ENCODE measurements at places on chromosomes 4 and X.

DNA sequence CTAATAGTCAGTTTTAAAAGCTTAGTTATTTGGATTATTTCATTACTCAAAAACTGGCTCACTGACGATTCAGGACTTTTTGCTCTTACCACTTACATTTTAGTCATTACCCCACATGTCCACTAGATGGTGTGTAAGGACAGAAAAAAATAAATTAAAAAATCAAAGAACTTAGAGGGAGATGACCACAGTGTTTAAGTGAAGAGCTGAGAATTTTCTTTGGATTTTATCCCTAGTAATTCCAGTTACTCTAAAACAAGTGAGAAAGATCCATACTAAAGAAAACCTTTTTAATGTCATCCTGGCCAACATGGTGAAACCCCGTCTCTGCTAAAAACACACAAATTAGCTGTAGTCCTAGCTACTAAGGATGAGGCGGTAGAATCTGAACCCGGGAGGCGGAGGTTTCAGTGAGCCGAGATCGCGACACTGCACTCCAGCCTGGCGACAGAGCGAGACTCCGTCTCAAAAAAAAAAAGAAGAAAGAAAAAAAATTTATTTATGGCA is 26.4 kb upstream of the TMPRSS11B start:
- no peak for DNase-seq

DNA sequence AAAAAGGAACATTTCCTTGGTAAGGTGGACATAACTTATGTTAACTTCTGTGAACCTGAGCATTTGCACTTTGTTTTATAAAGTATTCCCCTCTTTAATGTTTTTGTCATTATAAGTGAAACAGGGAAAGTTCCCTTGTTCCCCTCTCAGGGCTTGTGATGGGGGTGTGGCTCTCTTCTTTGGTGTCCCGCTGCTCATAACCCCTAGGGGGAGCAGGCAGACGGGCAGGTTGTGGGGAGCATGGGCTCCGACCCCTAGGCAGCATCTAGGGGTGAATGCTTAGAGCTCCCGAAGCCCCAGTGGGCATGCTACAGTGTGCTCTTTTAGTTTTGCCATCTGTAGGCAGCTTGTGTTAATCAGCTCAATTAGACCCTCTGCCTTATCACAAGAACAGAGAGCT is 200.4 kb downstream of the DACH2 start:
- DNase-seq, result no peak

GRCh38 chr4:129929984-129930383 is 834.0 kb downstream of the C4orf33 start:
- DNase-seq, result no peak

- DNase-seq, result no peak
These were observed 1627.5 kb upstream of the TENM3 start for GRCh38 chr4:180615746-180616145.

DNA sequence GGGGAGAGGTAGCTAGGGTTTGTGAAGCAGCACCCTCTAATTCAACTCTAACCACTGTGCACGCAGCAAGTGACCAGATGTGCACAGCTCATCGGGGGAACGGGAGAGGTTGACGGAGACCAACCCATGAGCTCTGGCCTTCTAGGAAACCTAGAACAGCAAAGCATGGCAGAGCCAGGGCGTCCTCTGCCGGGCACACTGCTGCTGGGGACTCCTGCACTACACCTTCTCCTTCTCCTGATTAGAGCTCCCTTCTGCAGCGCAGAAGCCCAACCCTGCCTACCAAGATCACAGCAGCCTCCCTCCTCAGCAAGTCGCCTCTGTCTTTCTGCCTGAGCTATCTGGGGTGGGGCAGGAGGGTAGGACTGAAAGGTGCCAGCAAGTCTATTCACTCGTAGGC is 252.3 kb upstream of the PSAPL1 start:
- DNase-seq, result no peak

DNA sequence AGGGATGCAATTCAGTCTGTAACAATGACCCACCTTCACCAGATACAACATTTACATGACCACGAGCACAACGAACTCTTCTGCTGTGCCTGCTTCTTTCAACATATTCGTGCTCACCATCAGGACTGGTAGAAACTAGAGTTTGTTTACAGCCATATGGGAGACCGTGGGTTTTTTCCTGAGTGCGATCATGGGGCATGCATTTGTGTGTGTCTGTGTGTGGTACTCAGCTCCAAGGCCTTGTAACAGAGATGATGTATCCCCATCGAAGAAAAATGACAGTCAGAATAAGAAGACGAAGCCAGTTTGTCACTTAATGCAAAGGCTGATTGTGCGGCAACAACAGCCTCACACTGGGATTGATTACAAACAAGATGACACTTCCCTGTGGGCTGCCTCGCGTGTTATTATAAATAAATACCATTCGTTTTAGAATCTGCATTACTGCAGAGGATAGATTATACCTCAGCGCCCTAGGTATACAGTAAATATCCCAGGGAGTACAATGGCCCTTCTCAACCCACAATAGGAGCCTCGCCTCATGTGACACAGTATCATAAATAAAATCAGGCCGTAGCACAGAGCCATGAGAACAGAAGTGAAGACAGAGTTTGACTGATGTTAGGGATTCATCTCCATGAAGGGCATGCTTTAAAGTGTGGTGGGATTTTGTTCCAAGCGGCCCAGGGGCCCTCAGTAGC is 97.3 kb upstream of the NOCT start:
- DNase-seq, result no peak

GRCh38 chr4:94349193-94349592 is 6.6 kb upstream of the HPGDS start:
- no peak for DNase-seq

DNA sequence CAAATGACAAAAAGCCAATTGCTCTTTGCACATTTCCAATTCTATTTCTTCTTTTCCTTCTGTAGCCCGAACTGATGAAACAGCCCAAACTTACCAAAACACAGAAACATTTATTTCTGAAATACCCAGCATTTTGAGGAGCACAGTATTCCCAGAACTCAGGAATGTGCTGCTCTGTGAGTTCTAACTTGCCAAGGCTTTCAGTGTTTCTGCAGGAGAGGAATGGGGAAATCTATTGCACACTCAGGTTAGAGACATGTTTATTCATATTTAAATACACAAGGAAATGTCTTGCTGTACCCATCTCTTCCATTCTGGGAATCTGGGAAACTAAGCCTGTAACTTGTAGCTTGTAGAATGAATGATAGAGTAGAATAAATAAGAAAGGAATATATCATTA is 10.7 kb downstream of the TMPRSS11D start:
- DNase-seq, result no peak

DNA sequence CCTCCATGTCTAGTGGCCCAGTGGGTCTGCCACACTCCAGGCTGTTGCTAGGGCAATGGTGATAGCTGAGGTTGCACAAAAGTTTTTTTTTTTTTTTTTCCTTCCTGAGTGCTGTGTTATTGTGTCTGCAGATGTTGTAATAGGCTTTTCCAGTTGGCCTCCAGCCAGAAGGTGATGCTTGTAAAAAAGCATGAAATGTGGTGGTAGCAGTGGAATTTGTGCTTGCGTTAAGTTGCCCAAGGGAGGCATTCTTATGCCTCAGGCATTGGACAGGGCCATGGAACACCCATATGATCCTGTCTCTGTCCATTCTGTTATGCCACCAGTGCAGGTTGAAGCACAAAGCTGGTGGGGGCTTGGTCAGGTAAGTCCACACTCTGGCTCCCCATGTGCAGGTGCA is 660.5 kb upstream of the SPANXN1 start:
- DNase-seq, result no peak
